ENCODE measurements at places on chromosomes 7 and 10. TPM values are rescaled to one million over a fixed set of nuclear protein-coding genes. Genes with fewer than 3 reads are reported as not detected.

Gene GIMAP7
- total RNA-seq = not detected

- DNase-seq = no peak
Measured at GRCh38 chr7:15113752-15114151, 211.2 kb upstream of the DGKB start.

Gene WDR86
- not detected for total RNA-seq

Gene TSPAN33
- total RNA-seq = 11.2 TPM
